Hindlimb muscle (tissue), 1 donor: ENCODE measurements at places on chromosomes 4 and X.

- no peak for DNase-seq
Observed at GRCh38 chrX:119423631-119424030, 24.5 kb downstream of the SLC25A43 start.

GRCh38 chr4:93788712-93789111 lies 39.8 kb upstream of the ATOH1 start:
- DNase-seq = no peak

DNA sequence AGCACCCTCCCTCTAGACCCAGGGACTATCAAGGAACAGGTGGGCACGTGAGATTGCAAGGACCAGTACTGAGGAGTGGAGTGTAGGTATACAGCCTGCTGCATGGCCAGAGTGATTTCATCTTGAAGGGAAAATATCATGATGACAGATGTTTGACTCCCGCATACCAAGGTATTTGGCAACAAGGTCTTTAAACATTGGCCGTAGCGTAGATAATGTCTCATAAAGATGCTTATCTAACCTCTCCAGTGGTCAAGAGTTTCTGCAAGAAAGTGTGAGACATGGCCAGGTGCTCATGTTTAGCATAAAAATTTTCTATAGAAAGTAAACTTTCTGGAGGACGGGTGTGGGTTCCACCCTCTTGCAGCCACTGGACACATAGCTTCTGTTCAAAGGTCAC lies 18.7 kb upstream of the ZNF630 start:
- DNase-seq = no peak

DNA sequence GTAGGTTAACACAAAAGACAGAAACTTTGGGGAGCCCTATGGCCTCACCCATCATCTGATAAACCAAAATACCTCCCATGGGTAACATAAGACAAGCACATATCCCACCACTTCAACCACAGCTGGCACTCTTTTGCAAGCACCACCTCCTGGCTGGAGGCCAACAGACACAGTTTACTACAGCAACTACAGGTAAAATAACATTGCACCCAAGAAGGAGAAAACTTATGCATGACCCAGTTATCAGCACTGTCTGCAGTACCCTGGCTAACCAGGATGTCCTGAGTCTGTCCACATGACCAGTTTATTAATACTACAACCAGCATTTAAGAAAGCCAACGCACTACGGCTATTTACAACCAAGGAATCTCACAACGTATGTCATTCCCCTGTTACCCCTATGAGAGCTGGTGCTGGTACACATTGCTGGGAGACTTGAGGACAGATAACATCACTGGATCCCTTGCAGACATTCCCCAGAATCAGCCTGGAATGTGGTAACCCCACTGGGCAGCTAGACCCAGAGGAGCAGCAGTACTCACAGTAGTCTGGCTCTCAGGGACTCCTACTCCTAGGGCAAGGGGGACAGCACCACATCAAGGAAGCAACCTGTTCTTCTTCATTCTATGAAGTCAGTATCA lies 32.0 kb downstream of the ELF2 start:
- DNase-seq = no peak

DNA sequence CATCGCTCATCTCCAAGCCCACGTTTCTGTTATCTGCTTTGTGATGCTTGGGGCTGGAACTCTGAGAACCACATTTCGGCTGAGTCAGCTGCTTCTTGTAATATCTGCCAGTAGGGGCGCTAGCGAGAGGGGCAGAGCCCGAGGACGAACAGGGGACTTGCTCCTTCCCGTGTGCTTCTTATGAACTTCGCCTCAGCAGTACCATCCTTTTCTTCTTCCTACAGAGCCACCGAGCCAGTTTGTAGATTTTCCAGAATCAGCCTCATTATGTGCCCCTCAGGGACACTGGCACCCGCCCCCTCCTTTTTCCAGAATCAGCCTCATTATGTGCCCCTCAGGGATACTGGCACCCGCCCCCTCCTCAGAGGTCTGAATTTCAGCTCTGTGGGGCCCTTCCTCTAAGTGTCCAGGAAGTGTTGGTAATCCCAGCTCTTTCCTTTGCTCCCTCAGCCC lies 441.7 kb upstream of the RASGEF1B start:
- peak; percentile 11 for DNase-seq

DNA sequence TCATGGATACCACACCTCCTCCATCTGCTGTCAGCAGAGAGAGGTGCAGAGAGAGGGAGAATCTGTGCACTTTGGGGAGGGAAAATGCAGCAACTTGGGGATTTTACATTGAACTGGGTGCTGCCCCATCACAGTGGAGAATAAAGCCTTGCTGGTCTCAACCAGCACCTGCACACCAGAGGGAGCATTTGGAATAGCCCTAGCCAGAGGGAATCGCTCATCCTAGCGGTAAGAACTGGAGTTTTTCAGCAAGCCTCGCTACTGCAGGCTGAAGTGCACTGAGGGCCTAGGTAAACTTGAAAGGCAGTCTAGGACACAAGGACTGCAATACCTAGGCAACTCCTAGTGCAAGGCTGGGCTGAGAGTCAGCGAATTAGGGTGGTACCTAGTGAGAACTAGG lies 148.7 kb downstream of the KDR start:
- no peak for DNase-seq

GRCh38 chrX:33686105-33686504 lies 446.0 kb downstream of the FAM47A start:
- DNase-seq = no peak

DNA sequence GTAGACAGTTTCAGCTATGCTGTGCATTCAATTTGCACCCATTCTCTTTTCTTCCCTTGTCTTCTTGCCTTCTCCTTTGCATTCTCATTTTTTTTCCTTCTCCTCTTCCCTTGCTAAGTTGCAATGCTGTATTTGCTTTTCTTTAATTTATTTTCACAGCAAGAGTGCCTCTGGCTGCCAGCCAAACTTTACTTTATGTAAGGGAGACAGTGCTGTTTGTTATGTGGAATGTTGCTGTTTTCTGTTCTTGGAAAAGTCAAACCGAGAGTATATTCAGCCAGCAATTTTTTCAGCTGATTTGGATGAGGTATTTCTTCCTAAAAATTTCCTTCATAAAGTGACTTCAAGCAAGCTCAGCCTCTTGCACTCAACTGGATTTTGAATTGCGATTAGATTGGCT lies 1293.4 kb downstream of the ARAP2 start:
- peak; percentile 27 for DNase-seq

DNA sequence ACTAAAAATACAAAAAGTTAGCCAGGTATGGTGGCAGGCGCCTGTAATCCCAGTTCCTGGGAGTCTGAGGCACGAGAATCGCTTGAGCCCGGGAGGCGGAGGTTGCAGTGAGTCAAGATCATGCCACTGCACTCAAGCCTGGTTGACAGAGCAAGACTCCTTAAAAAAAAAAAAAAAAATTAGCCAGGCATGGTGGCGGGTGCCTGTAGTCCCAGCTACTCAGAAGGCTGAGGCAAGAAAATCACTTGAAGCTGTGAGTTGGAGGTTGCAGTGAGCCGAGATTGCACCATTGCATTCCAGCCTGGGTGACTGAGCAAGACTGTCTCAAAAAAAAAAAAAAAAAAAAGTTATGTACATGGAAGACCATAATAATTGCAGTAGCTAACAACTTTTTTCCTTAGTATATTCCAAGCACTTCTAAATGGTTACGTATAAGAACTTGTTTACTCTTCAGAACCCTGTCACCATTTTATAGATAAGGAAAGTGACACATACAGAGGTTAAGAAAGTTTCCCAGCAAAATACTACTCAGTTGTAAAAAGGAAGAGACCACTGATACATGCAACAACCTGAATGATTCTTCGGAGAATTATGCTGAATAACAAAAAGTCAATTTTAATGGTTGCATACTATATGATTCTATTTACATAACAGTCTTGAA lies 24.5 kb downstream of the RUFY3 start:
- no peak for DNase-seq

DNA sequence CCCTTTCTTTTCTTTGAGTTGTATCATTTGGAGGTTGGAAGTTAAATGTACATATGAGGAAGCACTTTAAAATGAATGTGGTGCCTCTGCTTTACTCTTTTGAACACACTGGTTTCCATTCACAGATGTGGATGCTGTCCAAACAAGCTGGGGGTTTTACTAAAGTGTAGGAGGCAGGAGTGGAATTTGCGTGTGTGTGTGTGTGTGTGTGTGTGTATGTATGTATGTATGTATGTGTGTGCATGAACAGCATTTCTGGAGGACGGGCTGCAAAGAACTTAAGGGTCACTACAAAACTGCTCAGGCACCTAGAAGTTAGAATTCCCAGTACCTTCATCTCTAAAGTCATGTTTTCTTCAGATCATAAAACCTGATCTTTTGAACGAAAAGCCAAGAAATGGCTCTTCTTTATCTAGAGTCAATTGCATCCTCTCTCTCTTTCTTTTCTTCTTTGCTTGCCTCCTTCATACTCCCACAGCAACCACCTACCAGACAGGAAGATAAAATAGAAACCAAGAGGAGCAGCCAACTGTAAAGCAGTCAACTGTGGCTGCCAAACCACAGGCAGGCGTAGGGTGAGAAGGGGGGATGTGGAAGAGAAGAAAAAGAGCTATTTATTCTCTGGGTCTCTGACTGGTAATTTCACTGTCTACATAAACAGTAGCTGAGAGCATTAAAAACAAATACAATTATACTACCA lies 177.0 kb upstream of the RASGEF1B start:
- DNase-seq = no peak

- no peak for DNase-seq
Observed at GRCh38 chr4:3361896-3362295, 69.1 kb downstream of the RGS12 start.

- DNase-seq = no peak
Observed at GRCh38 chr4:47814618-47815295, 23.1 kb downstream of the CORIN start.

GRCh38 chr4:10677796-10678497 lies 6.6 kb downstream of the CLNK start:
- no peak for DNase-seq
